SJSA1 (cell line): ENCODE measurements at places on chromosomes 12 and 14. TPM values are rescaled to one million over a fixed set of nuclear protein-coding genes. Genes with fewer than 3 reads are reported as not detected.

DNA sequence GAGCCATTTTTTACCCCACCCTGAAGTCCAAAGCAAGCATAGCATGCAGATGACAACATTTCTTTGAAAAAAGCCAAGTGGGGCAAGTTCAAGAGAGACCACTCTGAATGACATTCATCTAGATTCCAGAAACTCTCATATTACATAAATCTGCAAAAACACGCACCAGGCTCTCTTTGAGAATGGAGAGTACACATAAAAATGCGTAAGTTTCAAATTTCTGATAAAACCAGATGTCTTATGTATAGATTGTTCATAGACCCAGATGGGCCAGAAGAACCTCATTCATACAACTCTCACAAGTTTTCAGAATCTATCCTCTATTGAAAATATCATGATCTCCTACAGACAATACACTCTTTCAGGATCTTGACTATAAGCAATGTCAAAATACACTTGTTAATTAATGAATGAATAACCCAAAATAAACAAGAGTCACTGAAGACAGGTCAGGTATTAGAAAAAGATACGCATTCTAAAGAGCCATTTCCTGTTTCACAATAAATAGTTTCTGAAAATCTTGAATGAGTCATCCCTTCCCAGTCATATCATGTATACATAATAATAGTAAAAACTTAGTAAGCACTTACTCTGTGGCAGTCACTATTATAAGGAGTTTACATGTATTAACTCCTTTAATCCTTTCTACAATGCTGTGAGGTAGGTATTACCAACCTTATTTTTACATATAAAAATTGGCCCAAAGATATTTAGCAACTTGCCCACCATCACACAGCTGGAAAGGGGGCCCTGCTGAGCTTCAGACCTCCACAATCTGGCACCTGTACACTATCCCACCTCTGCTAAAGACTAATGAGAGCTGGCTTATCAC lies 72.0 kb downstream of the PPP2R5E start:
- H3K4me1 ChIP-seq, result peaks cover 12% of the 10 kb centered on the region
- no peaks in the 10 kb centered on the region for H3K36me3 ChIP-seq
- H3K27me3 ChIP-seq, result no peaks in the 10 kb centered on the region
- peak; percentile 21 for DNase-seq
- H3K4me3 ChIP-seq, result no peak overlapping the region

DNA sequence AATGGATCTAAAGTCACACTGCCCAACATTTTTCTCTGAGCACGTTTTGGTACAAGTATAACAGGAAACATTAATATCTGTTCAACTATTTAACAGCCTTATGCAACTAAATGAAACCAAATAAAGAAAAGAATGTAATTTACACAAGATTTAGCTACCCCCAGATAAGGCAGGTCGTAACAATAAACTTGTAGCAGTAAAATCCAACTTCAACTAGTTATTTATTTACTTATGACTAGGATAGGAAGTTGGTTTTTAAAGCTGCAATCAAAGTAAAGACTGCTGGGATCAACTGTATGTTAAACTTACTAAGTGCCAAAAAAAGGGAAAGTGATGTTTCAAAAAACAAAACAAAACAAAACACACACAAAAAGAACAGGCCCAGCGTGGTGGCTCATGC lies 30.9 kb downstream of the FERMT2 start:
- no peaks in the 10 kb centered on the region for H3K27me3 ChIP-seq
- H3K36me3 ChIP-seq, result peaks cover 30% of the 10 kb centered on the region
- H3K4me1 ChIP-seq, result peaks cover 36% of the 10 kb centered on the region
- peak overlapping the region; percentile 43 for H3K27ac ChIP-seq

DNA sequence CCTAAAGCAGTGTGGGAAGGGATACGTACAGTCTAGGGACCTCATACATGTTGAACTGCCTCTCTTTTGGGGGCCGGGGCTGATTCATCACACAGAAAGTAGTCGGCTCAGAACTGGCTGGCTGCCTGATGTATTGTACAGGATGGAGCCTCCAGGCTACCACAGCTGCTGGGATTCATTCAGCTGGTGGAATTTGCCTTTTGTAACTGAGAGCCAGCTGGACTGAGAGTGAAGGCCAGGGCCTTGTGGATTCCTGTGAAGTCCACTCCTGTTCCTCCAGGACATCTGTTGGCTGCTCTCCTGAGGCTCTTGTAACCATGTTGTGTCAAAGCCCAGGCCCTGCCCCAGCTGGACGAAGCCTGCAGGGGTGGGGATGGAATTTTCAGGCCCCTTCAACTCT lies 116.3 kb upstream of the PRICKLE1 start:
- no peaks in the 10 kb centered on the region for H3K36me3 ChIP-seq
- DNase-seq, result peak; percentile 24
- H3K27me3 ChIP-seq, result no peaks in the 10 kb centered on the region
- peaks cover 11% of the 10 kb centered on the region for H3K4me1 ChIP-seq

- DNase-seq, result peak; percentile 50
- no peaks in the 10 kb centered on the region for H3K27me3 ChIP-seq
- peak overlapping the region; percentile 100 for H3K27ac ChIP-seq
- 0 out of 2 replicates have a peak, but pooled peaks cover 3% of the 10 kb centered on the region for H3K36me3 ChIP-seq
- H3K4me3 ChIP-seq, result peak overlapping the region; percentile 45
- H3K4me1 ChIP-seq, result peaks cover 51% of the 10 kb centered on the region
These were observed 1.6 kb downstream of the GSG1 start for GRCh38 chr12:13101821-13102375.

DNA sequence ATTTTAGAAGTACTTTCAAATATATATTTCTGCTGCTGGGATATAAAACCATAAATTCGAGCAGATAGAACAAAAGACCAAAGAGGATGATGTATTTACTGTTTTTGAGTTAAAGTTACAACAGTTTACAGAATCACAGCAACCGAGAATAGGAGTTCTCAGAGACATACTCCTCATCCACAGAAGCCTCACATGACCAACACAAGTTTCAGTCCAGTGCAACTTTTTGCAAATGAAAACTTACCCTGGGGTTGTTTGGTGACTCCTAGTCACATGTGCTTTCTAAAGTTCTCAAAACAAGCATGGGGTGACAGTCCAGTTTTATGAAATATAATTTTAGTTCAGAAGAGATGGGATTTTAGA lies 117.1 kb downstream of the PRKCH start:
- H3K4me3 ChIP-seq, result no peak overlapping the region
- H3K4me1 ChIP-seq, result peaks cover 13% of the 10 kb centered on the region
- no peak overlapping the region for H3K27ac ChIP-seq
- no peaks in the 10 kb centered on the region for H3K36me3 ChIP-seq

Gene TBC1D30
- total RNA-seq, result 0.19 TPM in 1 of 2 replicates, not detected in the other

DNA sequence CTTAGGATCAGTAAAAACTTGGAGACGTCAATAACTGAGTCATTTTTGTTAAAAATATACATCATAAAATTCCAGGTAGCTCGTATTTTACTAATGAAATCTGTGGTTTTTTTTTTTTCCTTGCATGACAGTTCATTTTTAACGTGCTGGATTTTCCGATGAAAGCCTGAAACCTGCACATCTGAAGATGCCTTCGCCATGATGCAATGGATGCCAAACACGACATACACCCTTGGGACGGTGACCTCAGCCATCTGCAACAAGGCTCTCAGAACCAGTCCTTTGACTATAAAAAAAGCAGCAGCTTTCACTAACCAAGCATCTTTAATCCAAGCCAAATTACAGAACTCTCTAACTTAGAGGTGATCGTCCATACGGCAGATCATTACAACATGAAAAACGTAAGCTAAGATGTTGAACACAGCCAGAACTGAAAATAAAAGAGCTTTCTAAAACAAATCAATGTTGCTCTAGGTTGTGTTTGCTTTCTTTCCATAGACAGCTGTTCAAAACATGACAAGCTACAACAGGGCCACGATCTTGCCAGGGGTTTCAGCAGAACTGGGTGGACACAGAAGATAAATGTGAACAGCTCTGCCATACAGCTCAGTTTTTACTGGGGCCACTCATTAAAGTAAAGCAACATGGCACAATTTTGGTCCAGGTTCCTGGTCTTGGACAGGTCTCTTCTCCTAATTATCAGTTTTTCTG lies 7.8 kb downstream of the NIN start:
- H3K27ac ChIP-seq, result no peak overlapping the region
- H3K4me1 ChIP-seq, result peaks cover 16% of the 10 kb centered on the region
- H3K27me3 ChIP-seq, result no peaks in the 10 kb centered on the region
- no peak for DNase-seq

Gene KCNJ8
- not detected in 2 replicates for total RNA-seq

- H3K4me3 ChIP-seq, result no peak overlapping the region
- H3K27ac ChIP-seq, result peak overlapping the region; percentile 66
- DNase-seq, result peak; percentile 67
- no peaks in the 10 kb centered on the region for H3K36me3 ChIP-seq
- peaks cover 79% of the 10 kb centered on the region for H3K4me1 ChIP-seq
- no peaks in the 10 kb centered on the region for H3K27me3 ChIP-seq
These were observed 3.2 kb upstream of the SYNE3 start for GRCh38 chr14:95519699-95520098.

Gene TESPA1
- total RNA-seq, result 0.05 TPM in 1 of 2 replicates, not detected in the other

- H3K4me3 ChIP-seq, result no peak overlapping the region
- peaks cover 20% of the 10 kb centered on the region for H3K4me1 ChIP-seq
- no peak overlapping the region for H3K27ac ChIP-seq
- DNase-seq, result no peak
- no peaks in the 10 kb centered on the region; the same call in 1 of the 2 replicates for H3K36me3 ChIP-seq
- no peaks in the 10 kb centered on the region for H3K27me3 ChIP-seq
These were observed 62.8 kb downstream of the DENND5B start for GRCh38 chr12:31528095-31528494.

Gene ADAM20
- 0.37 TPM in 1 of 2 replicates, not detected in the other for total RNA-seq

- H3K4me3 ChIP-seq, result no peak overlapping the region
- H3K36me3 ChIP-seq, result no peaks in the 10 kb centered on the region
- no peak for DNase-seq
- peaks cover 94% of the 10 kb centered on the region for H3K27me3 ChIP-seq
- H3K4me1 ChIP-seq, result peaks cover 27% of the 10 kb centered on the region
- no peak overlapping the region for H3K27ac ChIP-seq
These were observed 6.6 kb downstream of the LHX5 start for GRCh38 chr12:113464852-113465719.

Gene KIF5A
- total RNA-seq, result 2.1 and 2.8 TPM in 2 replicates

DNA sequence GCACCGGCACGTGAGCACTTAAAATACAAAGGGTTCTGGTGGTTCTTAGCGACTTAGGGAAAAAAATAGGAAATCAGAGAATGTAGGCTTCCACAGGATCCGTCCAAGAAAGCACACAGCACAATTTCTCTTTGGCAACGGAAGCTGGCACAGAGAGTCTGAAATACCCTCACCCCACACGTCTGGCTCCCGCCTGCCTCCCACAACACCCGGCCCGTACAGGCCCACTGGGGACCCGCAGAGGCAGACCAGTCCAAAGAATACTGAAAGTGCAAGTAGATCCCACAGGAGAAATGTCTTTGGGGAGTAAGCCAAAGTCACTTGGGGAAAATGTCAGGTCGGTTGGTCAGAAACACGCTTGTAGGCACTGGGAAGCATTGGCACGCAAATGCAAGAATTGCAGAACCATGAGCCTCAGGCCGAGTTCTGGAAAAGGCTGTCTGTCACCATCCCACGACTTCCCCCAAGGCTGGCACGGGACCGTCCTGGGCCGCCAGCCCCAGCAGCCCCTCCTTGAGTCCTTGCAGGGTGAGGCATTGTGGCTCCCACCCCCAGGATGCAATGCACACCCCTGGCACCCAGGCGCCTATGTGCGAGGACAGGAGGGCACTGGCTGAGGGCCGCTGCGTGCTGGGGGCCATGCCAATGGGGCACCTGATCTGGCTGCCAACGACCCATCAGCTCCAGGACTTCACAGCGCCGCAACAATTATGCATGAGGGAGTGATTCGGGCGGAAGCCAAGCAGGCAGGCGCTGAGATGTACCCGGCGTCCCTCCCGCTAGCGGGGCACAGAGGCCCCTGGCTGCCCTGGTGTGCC lies 29.7 kb downstream of the CHGA start:
- H3K27ac ChIP-seq, result no peak overlapping the region
- H3K4me1 ChIP-seq, result peaks cover 7% of the 10 kb centered on the region; the same call in 1 of the 2 replicates
- H3K36me3 ChIP-seq, result peaks cover 51% of the 10 kb centered on the region
- H3K4me3 ChIP-seq, result no peak overlapping the region
- no peaks in the 10 kb centered on the region for H3K27me3 ChIP-seq

Gene EFS
- total RNA-seq, result not detected in 2 replicates

DNA sequence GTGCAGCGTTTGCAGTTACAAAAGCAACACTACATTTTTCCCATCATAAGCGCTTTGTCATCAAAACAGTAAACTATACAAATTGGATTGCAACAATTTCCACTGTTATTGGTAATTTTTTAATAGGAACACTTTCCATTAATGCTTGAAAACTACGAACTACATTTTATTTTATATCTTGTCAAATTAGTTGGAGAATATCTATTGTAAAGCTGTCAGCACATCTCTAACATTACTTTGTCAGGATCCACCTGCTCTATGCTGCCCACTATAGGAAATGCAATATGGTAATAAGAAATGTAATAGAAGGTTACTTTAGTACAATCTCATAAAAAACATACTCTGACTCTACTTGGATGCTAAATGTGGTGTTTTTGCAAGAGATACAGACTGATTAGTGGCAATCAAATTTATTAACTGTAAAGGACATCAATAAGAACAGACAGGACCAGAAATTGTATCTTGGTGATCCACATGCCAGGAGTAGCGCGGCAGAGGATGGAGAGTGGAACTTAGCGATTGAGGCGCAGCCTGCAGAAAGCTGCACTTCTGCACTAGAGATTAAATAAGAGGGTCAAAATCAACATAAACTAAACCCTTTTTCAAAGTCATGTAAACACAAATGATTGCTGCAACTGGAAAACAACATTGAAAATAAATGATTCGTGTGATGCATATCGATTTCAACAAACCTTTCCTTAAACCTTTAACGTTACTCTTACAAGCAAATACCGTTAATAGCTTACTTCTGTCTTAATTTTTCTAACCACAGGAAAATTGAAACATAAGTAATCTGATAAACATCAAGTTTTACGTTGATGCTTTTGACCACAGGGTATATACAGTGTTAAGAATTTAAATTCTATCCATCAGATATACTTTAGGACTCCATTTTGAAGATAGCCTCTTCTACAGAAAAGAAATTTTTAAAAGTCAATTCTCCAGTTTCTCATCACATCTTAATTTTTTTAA lies 3.6 kb upstream of the ARID2 start:
- H3K27me3 ChIP-seq, result no peaks in the 10 kb centered on the region
- H3K27ac ChIP-seq, result no peak overlapping the region; the same call in 1 of the 2 replicates
- peak overlapping the region; percentile 69 for H3K4me3 ChIP-seq
- no peaks in the 10 kb centered on the region; the same call in 1 of the 2 replicates for H3K4me1 ChIP-seq

Gene SELPLG
- total RNA-seq, result 2.1 and 2.9 TPM in 2 replicates

Gene CLEC2D
- 3.4 and 6.9 TPM in 2 replicates for total RNA-seq

- H3K4me3 ChIP-seq, result no peak overlapping the region
- H3K27ac ChIP-seq, result no peak overlapping the region
- no peaks in the 10 kb centered on the region; the same call in 1 of the 2 replicates for H3K4me1 ChIP-seq
- no peak for DNase-seq
- H3K36me3 ChIP-seq, result no peaks in the 10 kb centered on the region
These were observed 128.6 kb upstream of the PLEKHG7 start for GRCh38 chr12:92574051-92574783.

Gene KCNMB4
- 0.09 and 0.21 TPM in 2 replicates for total RNA-seq

DNA sequence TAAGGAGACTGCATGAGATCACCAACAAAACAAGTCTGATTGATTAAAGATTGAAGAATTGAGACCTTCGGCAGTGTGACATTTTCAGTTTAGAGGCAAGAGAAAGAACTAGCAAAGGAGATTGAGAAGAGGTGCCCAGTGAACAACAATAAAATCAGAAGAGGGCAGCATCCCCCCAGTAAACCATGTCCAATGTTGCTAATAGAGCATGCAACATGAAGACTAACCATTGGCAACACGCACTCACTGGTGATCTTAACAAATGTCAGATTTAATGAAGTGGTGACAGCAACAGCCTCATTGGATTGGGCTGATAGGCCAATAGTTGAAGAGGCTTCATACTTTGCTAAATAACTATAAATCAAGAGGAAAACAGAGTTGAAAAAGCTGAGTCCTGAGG lies 20.7 kb upstream of the TAS2R14 start:
- DNase-seq, result no peak
- no peak overlapping the region for H3K27ac ChIP-seq
- no peaks in the 10 kb centered on the region for H3K27me3 ChIP-seq
- H3K4me3 ChIP-seq, result no peak overlapping the region
- no peaks in the 10 kb centered on the region for H3K4me1 ChIP-seq
